A673 (cell line): ENCODE measurements at places on chromosomes 4 and X. TPM values are rescaled to one million over a fixed set of nuclear protein-coding genes. Genes with fewer than 3 reads are reported as not detected.

DSPP gene
- total RNA-seq, result not detected in 2 replicates

MAGEC2 gene
- total RNA-seq, result not detected in 2 replicates

TCEAL6 gene
- not detected in 2 replicates for total RNA-seq

MAMLD1 gene
- total RNA-seq, result 3.2 and 4.0 TPM in 2 replicates

ITGB1BP2 gene
- 6.6 and 7.0 TPM in 2 replicates for total RNA-seq

ODAPH gene
- not detected in 2 replicates for total RNA-seq

PPP4R3C gene
- total RNA-seq, result not detected in 2 replicates

GSPT2 gene
- total RNA-seq, result 14.1 and 14.4 TPM in 2 replicates

CTAG2 gene
- not detected in 2 replicates for total RNA-seq

NLRP2B gene
- total RNA-seq, result not detected in 2 replicates

ANTXR2 gene
- total RNA-seq, result 7.0 and 8.0 TPM in 2 replicates

GRCh38 chrX:113545040-113545439 lies 704.4 kb upstream of the AMOT start:
- no peak for DNase-seq

GRCh38 chr4:24793219-24794005 lies 2.0 kb upstream of the SOD3 start:
- DNase-seq, result no peak

DNA sequence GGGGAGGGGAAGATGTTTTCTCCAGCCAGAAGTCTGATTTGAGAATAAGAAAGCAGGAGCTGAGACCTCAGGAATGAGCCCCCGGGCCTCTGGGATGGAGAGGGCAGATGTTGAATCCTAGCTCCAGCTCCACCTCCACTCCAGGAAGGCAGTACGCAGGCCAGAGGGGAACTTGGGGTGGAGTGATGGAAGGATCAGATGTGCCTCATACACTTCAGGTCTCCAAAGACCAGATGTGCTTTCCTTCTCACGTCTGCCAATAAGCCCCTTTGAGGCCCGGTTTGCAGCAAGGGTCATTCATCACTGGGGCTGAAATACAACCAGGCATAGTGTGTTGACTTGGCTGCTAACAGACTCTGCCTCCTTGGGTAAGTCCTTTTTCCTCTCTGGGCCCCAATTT lies 28.1 kb downstream of the STARD8 start:
- DNase-seq, result no peak

DNA sequence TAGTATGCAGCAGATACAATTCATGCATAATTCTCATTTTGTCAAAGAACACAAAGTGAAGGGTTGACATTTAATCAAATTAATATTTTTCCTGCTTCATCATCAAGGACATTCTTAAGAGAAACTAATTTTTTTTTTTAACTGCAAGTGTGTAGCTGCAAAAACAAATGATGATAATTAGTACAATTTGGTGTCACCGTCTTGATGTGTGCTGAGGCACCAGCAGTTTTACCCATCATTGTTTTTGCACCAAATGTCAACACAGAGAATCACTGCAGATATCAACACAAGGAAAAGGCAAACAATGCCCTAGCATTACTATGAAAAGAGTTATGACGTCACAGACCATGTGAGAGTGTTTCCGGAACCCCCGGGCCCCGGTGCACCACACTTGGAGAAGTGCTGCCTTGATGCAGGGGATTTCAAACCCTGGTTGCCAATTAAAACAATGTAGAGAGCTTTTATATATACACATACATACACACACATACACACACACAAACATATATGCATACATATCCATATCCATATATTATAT lies 55.9 kb downstream of the AGA start:
- DNase-seq, result no peak

DNA sequence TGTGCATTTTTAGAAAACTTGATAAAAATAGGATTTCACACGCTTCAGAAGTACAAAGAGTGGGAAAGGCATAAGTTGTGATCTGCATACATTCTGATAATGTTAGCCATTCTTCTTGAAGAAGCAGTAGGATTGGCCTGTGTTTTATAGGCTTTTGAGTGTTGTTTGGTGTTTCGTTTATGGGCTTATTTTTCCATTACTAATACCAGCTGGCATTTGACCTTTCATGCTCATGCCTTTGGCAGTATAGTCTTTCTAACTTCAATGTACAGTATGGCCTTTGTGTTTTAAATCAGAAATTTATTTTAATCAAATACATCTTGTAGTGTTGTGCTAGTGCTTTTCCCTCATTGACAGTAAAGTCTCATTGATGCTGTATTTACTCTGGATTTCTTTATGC lies 51.5 kb upstream of the SLC4A4 start:
- DNase-seq, result no peak

GRCh38 chr4:76310683-76311082 lies 4.2 kb downstream of the STBD1 start:
- DNase-seq, result no peak

GRCh38 chr4:111635646-111636045 lies 509.6 kb upstream of the FAM241A start:
- DNase-seq, result no peak

GRCh38 chr4:73129319-73129718 lies 59.8 kb upstream of the COX18 start:
- DNase-seq, result no peak

DNA sequence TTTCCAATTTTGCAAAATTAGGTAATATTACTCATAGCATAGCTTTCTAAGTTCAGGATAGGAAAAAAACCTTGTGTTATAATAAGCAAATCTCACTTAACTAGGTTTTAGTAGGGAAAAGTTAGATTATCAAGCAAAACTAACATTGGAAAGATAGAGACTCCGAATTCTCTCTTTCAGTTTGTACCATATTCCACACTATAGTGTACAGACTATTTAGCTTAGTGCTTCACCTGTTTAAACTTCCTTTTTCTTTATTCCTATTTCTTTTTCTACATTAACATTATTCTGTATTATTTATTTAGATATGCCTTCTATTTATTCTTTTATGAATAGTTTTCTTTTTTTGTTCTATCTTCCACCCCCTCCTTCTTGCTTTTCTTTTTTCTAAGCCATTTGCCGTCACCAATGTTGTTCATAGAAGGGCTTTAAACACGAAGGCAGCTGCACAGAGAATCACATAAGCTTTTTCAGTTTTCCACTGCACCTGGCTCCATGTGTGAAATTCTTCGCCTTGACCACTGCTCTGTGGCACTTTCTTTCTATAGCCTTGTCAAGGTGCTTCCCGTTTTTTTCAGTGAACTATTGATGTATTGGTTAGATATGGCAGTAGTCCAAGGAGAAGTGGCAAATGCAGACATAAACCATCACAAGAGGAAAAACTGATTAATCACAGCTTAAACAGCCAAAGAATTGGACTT lies 8.5 kb downstream of the PCDH10 start:
- DNase-seq, result no peak

GRCh38 chr4:165583341-165583740 lies 204.5 kb downstream of the CPE start:
- DNase-seq, result no peak

- DNase-seq, result no peak
Observed at GRCh38 chr4:180437601-180438000, 1805.6 kb upstream of the TENM3 start.

- no peak for DNase-seq
Observed at GRCh38 chrX:107290019-107290418, 83.6 kb downstream of the DNAAF6 start.

DNA sequence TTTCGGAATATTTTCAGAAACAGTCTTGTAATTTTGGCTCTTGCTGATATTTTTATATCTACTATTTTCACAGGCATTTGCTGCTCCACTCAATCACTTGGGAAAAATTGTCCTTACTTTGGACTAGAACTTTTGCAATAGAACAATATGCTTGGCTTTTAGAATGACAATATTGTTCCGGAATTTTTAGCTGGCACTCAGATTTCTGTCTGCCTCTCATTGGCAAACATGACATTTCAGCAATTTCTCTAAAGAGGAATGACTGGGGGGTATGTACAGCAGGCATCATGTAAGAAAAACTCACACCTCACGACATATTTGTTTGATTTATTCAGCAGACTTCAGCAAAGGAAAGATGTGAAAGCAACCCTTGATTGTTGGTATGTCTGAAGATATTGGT lies 243.6 kb upstream of the GPRIN3 start:
- no peak for DNase-seq

DNA sequence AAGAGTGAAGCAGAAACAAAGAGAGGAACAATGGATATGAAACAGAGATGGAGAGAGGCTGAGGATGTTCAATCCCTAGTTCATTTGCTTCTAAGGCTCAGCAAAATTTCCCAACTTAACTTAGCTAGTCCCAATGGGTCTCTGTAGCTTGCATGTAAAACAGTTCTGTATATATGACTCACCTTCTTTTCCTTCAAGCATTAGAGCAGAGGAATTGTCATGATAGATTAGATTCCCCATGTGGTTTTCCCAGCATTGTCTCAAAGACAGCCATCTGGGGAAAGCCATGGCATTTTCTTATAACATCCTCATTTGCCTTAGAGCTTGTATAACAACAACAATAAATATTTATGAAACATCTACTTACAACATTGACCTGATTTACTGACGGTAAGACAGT lies 93.9 kb upstream of the GATB start:
- no peak for DNase-seq

DNA sequence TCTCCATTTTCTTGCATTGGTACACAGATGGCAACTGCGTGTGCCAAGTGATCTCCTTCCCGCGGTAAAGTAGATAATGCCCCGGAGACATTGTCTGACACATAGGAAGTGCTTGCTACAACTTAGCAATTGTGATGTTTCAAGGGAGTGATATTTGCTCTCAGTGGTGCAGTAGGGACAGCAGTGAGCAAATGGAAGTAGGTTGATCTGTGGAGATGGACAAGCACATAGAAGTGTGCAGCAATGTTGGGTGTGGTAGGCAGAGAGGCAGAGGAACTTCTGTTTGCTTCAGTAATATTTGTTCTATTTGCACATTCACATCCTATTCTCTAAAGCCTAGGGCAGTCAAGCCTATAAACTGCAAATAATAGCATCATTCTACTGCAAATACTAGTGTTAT lies 846.7 kb upstream of the PRKX start:
- no peak for DNase-seq

- DNase-seq, result no peak
Observed at GRCh38 chrX:150887906-150888465, 10.5 kb downstream of the CD99L2 start.

DNA sequence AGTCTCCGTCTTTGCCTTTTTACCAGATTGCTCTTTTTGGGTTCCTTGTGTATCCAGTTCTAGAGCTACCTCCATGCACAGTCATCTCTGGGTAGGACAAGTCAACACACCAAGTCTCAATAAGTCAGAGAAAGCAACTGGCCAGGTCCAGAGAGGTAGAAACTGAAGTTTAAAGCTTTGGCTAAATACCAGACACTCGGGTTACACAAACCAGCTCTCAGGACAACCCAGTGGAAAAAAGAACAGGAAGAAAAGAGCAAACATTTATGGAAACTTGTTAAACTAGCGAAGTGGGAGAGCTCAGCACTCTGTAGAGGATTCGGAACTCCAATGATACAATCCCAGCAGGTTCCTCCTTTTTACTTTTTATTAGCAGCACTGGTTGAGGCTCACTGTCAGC lies 291.0 kb upstream of the CPEB2 start:
- no peak for DNase-seq

GRCh38 chr4:38320833-38321232 lies 343.2 kb upstream of the KLF3 start:
- no peak for DNase-seq

GRCh38 chr4:22391551-22391950 lies 124.3 kb downstream of the ADGRA3 start:
- DNase-seq, result no peak

DNA sequence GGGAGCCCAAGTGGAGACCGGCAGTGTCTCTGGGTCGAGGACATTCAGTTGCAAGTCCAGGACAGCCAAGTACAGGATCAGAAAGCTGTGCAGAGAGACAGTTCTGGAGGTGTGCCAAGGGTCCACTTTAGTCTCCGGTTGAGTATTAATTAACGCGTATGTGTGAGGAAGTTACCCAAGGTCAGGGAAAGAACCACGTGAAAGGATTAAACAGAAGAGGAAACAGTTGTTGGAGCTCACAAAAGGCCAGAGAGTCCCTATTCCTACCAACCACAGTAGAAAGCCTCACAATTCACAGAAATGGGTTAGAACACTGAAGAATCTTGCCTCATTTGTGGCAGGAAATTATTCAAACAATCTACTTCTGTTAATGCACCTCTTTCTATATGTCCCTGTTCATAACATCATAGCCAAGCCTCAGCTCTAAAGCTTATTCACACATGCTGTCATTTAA lies 17.9 kb upstream of the NSUN7 start:
- DNase-seq, result peak; percentile 42

GRCh38 chr4:84309191-84309590 lies 189.9 kb downstream of the NKX6-1 start:
- no peak for DNase-seq

- DNase-seq, result no peak
Observed at GRCh38 chrX:82711457-82711856, 796.6 kb upstream of the POU3F4 start.

GRCh38 chrX:120840827-120841226 lies 34.8 kb downstream of the CT47B1 start:
- peak; percentile 41 for DNase-seq

- peak; percentile 69 for DNase-seq
Observed at GRCh38 chr4:152591396-152591795, 55.5 kb upstream of the FBXW7 start.

GRCh38 chr4:88018466-88018865 lies 11.0 kb downstream of the PKD2 start:
- no peak for DNase-seq

GRCh38 chr4:69710580-69710979 lies 49.8 kb downstream of the SULT1B1 start:
- DNase-seq, result no peak

DNA sequence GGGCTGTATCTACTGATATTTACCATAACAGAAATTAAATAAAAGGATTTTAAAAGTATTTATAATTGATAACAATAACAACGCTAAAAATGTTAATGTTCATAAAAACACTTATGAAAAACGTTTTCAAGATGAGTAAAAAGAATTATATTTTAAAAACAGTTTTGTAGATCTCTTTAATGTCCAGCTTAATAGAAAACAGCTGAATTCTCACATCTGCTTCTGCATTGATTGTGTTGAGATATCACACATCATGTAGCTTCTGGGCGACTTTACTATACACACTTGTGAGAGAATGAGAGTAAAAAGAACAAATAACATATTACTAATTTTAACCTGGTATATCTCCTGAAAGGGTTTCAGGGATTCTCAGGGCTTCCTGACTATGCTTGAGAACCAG lies 83.6 kb downstream of the NCAPG start:
- no peak for DNase-seq

- DNase-seq, result no peak
Observed at GRCh38 chrX:130543603-130544325, 142.0 kb downstream of the RBMX2 start.

- no peak for DNase-seq
Observed at GRCh38 chr4:91622925-91623602, 680.7 kb upstream of the GRID2 start.

GRCh38 chr4:187090401-187090800 lies 366.7 kb upstream of the FAT1 start:
- DNase-seq, result no peak

DNA sequence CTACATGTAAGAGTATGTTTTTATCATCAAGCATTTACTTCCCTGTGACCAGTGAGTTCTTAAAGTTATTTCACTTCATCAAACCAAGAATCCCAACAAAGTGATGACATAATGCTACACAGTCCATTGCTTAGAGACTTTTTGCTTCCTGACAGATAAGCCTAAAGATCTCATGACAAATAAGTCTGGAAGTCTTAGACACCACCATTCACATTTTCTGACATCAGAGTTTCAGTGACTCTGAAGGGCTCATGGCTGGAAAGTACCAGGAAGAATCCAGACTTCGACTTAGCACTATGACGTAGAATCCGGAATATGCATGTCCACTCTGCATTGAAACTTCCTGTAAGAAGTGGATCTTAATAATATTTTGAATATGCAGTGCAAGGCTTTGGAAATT lies 53.7 kb downstream of the CLDN22 start:
- DNase-seq, result no peak

- DNase-seq, result no peak
Observed at GRCh38 chrX:99761731-99762130, 648.3 kb downstream of the PCDH19 start.
